ENCODE measurements at places on chromosomes 2 and 18.

- no peak for DNase-seq
These were observed 134.0 kb downstream of the IKZF2 start for GRCh38 chr2:213017404-213017803.

DNA sequence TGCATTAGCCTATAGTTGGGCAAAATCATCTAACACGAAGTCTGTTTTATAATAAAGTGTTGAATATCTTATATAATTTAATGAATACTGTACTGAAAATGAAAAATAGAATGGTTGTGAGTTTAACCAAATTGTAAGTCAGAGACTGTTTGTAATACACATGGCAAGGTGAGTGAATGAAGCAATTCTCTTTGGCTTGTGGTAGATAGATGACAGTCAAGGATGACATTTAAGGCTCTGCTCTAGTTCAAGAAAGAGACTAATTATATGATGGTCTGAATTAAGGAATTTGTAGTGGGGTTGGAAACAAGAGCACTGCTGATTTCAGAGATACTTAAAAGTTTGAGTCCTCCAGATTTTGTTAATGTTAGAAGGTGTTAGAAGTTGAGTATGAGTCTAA lies 207.7 kb downstream of the MCFD2 start:
- no peak for DNase-seq

DNA sequence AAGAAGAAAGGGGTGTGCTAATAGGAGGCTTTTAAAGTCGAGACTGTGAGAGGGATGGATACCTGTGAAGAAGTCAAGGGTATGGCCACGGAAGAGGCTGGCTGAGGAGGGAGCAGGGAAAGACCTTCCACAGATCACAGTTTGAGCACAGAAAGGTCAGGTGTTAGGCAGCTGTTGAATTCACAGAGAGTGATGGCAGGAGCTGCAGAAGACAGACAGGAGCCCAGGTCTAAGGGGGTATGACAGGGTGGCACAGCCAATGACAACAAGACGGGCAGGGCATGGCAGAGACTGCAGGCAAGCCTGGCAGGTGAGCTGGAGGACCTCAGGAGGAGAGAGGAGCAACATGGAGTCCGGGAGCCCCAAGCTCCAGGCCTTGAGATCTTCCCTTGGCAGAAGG lies 163.1 kb downstream of the LAMA1 start:
- DNase-seq = no peak

- no peak for DNase-seq
These were observed 112.4 kb upstream of the RIOK3 start for GRCh38 chr18:23340661-23341060.

- peak; percentile 34 for DNase-seq
These were observed 155.0 kb upstream of the SLC8A1 start for GRCh38 chr2:40606862-40607261.

DNA sequence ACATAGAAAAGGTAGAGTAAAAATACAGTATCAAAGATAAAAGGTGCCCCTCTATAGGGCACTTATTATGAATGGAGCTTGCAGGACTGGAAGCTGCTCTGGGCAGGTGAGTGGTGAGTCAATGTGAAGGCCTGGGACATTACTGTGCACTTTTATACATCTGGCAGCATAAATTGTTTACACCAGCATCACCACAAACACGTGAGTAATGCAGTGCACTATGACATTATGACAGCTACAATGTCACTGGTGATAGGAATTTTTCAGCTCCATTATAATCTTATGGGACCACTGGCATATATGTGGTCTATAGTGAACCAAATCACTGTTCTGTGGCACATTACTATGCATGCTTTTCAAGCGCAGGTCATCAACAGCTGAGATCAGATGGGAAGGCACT lies 48.1 kb downstream of the TPGS2 start:
- peak; percentile 83 for DNase-seq

DNA sequence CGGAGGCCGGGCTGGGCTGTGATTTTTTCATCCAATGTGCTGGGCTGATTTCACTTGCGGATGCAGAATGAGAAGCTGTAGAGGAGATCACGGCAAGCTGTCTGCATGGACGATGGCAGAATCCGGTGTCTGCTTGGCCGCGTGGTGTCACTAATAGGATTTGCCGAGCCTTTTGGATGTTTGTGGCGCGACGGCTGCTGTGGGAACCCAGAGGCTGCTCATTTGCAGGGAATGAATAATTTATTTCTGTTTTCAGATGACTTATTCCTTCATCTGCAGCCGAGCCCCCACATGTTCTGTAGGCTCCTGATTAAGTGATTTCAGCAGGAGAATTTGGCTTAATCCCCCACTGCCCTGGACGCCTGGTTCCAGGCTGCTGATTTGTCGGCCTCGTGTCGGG lies 62.6 kb downstream of the ODC1 start:
- DNase-seq = peak; percentile 22

DNA sequence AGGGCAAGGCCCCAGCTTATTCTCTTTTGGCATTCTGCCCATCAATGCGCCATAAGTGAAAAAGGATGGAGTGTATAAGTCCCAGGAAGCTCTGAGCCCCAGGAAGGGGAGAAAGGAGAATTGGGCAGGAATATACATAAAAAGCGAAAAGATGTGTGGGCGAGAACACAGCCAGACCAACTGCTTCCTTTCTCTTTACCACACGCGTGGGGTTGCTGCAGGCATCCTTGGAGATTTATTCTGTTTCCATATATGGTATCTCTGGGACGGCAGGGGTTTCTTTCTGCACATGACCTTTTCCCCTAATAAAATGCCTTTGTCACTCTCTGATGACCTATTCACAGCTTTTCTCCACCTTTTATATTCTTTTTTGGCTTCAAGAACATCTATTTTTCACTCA lies 440.5 kb downstream of the NBAS start:
- DNase-seq = no peak

All from ELR (cell line).